ENCODE measurements at places on chromosomes 16 and 17.
A peak's percentile ranks its signal among the peaks of the same experiment; 100 is the strongest.

GRCh38 chr16:88793251-88793954, 8.4 kb upstream of the PIEZO1 start:
- DNase-seq, result no peak

DNA sequence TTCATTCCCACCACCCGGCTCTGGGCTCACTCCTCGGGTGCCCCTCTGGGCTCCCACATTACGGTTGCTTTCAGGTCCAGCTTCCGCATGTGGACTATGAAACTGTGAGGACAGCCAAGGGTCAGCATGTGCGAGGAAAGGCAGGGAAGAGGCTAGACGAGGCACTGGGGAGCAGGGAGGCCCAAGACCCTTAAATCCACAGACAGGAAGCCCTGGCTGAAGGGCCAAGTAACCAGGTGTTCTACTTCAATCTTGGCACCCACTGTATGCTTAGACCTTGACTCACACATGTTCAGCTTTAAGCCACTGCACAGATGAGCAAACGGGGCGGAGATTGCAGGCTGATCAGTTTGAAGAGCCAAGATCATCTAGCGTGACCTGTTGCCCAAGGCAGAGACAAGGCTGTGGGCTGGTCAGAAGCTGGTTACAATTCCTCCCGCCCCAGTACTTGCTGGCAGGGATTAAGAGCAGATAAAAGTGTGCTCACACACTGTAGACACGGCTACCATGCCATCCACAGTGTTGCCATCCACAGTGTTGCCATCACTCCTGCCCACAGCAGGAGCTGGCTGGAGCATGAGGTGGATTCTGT, at the start of gene CES4A:
CES4A (plus strand) TSS at position 393 of the 592 bp plus-strand sequence; CDS start at position 577, 184 bp downstream.
- DNase-seq, result no peak

GRCh38 chr16:14606102-14606501, 24.0 kb downstream of the PARN start:
- no peak for DNase-seq

DNA sequence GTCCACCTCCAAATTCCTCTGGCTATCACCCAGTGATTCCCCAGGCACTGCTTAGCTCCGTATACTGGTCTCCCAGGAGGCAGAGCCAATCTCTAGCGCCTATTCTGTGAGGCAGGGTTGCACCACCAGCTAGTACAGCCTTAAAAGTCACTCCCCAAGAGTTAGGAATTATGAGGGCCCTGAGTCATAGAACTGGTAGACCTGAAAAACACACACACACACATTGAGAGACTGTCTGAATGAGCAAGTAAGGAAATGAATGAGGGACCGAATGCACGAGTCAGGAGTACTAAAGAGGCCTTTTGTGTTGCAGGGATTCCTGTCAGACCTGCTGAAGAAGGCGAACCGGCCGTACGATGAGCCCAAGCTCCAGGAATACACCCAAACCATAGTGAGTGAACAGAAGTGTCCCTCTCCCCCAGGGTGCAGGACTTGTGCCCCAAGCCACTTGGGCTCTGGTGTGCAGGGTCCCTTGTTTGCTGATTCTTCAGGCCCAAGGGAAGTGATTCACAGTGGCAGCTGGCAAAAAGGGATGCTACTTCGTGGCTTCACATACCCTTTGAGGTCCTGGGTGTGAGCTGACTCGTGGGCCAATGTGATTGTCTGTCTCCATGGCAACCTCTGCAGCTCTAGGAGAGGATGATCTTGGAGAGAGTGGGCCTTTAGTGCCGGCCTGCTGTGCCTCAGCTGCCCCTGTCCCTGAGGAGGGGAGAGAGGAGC, 24.7 kb downstream of the CALB2 start:
- no peak for DNase-seq

- DNase-seq, result no peak
These were observed 560.6 kb downstream of the CDH13 start for GRCh38 chr16:83187405-83187804.

- peak; percentile 58 for DNase-seq
These were observed 33.6 kb upstream of the CCR7 start for GRCh38 chr17:40598619-40599467.

- DNase-seq, result no peak
These were observed 5.8 kb upstream of the ATP2C2 start for GRCh38 chr16:84362471-84362941.

- DNase-seq, result no peak
These were observed 300.7 kb upstream of the TNRC6C start for GRCh38 chr17:77657839-77658238.

GRCh38 chr16:668519-669171, 713 bp downstream of the RHOT2 start:
- no peak for DNase-seq

DNA sequence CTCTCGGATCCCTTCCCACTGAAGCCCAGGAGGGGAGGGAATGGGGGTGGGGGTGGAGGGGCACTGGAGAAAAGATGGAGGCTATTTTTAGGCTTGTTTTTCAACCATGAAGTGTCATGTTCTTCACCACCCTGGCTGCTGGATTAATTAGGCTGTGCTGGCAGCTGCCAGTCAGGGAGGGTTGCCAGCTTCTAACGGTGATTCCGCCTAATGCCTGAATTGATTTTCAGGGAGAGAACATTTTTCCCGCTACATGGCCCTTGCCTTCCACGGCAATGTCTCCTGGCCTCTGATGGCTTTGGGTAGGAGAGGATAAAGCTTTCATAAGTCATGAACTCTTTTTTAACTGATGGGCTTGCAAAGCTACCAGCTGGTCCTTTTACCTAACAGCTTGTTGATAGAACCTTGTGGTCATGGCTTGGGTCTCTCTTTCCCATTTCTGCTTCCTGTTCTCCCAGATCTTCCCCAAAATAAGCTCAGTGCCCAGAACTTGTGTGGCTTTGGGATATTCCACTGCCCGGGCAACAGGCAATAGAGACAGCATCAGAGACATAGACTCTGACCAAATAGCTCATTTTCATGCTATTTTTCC, 167.4 kb downstream of the PITPNC1 start:
- DNase-seq, result no peak

GRCh38 chr16:28876973-28877654, 1.2 kb upstream of the ATP2A1 start:
- no peak for DNase-seq

- DNase-seq, result no peak
These were observed 99.5 kb downstream of the MYO1D start for GRCh38 chr17:32777436-32777835.

GRCh38 chr17:9150446-9151090, 129.3 kb downstream of the NTN1 start:
- no peak for DNase-seq

DNA sequence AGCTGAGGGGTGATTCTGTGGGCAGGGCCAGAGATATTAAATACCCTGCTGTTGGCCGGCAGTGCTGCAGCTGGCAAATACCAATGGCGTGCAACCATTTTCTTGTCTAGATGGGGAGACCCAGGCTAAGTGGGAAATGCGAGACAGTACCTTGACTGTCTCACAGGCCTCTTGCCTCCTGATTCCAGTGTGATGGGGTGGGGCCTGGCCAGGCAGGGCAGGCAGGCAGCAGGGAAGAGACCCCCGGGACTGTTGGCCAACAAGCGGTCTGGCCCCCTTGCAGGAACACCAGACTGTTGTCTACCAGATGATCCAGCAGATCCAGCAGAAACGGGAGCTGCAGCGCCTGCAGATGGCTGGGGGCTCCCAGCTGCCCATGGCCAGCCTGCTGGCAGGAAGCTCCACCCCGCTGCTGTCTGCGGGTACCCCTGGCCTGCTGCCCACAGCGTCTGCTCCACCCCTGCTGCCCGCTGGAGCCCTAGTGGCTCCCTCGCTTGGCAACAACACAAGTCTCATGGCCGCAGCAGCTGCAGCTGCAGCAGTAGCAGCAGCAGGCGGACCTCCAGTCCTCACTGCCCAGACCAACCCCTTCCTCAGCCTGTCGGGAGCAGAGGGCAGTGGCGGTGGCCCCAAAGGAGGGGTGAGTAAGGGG, 5.7 kb upstream of the CISD3 start:
- DNase-seq, result no peak

DNA sequence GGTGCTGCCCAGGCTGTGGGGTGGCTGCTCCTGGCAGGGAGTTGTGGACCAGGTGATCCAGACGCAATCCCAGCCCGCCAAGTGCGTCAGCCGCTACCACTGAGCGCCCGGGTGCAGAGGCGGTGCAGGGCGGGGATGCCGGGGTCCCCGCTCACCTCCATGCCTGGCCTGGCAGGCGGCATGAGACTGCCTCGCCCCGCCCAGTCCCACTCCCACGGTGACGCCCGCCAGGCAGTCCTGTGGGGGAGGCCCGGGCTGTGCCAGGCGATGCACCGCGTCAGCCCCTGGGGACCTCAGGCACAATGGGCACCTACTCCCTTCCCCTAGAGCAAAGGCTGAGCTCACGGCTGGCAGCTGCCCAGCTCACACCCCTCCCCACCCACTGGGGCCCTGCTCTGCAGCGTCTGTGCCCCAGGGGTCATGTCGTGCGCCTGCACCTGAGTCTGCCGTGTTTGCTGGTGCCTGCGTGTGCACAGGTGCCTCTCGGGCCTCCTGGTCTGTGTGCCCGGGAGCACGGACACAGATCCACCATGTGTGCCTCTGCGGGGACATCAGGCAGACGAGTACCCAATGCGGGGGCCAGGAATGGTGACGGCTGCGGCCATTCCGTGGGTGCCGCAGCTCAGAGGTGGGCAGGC, 5.3 kb downstream of the RPUSD1 start:
- no peak for DNase-seq

DNA sequence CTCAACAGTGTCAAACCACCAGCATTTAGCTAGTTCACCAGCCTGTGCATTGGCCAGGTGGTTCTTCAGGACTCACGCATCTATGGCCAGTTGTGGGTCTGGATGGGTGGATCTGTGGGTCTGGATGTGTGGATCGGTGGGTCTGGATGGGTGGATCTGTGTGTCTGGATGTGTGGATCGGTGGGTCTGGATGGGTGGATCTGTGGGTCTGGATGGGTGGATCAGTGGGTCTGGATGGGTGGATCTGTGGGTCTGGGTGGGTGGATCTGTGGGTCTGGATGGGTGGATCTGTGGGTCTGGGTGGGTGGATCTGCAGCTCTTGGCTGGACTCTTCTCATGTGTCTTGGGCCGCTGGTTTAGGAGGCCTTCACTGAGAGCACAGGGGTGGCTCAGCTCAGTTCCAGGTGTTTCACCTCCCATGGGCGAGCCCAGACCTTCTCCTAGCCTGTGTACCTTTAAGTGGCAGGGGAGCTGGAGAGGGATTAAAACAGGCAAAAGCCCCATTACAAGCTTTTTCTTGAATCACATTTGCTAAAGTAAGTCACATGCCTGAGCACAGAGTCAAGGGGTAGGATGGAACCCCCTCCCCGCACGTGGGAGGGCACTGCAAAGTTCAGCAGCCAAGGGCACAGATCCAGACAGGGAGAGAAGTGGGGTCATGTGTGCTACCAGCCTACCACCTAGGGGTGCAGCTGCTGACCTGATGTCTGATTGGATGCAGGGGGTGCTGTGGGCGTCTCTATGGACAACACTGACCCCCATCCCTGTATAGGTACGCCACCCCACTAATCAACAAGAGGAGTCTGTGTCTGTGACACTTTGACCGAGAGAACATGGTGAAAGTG, 3.4 kb upstream of the NUBP1 start:
- no peak for DNase-seq

GRCh38 chr17:60173304-60173819, 23.6 kb downstream of the CA4 start:
- DNase-seq, result no peak

GRCh38 chr17:82019690-82020571, 2.7 kb downstream of the CENPX start:
- peak; percentile 44 for DNase-seq

GRCh38 chr17:59825533-59826322, 67.0 kb downstream of the TUBD1 start:
- DNase-seq, result no peak

GRCh38 chr16:351804-352520, 561 bp downstream of the AXIN1 start:
- no peak for DNase-seq

- no peak for DNase-seq
These were observed 27.3 kb downstream of the LASP1 start for GRCh38 chr17:38897176-38897575.

DNA sequence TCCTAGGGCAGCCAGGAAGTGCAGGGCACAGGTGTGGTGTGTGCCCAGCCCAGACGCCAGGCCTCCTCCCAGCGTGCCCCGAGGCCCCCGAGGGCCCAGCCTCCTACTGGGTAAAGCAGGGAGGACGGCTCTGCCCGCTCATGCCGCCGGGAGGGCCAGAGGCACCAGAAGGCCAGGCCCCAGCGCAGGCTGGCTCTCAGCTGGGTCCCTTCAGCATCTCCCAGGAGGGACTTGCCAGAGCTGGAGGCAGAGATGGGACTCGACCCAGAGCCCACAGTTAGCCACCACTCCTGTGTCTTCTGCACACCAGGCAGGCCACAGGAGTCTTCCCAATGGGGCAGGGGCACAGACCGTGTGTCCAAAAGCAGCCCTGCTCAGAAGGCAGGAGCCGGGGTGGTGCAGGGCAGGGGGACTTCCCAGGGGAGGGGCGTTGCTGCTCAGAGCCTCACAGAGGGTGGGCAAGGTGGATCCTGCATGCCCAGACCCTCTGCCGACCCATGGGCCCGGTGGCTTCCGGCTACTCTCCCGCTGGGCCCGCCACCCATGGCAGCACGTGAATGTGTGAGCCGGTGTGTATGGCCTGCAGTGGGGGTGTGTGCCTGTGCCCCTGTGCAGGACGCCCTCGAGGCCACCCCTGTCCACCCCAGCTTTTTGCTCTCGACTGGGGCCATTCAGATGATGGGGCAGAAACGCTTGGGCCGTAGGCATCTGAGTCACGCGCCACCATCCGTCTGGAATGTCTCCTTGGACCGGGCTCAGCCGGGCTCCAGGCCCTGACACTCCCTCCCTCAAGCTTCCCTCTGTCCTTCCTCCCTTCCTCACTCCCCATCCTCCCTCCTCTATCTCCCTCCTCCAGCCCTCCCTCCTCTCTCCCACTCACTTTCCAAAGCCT, 5.7 kb upstream of the ZNF469 start:
- no peak for DNase-seq

GRCh38 chr17:59010026-59010425, 96.7 kb downstream of the TRIM37 start:
- no peak for DNase-seq

DNA sequence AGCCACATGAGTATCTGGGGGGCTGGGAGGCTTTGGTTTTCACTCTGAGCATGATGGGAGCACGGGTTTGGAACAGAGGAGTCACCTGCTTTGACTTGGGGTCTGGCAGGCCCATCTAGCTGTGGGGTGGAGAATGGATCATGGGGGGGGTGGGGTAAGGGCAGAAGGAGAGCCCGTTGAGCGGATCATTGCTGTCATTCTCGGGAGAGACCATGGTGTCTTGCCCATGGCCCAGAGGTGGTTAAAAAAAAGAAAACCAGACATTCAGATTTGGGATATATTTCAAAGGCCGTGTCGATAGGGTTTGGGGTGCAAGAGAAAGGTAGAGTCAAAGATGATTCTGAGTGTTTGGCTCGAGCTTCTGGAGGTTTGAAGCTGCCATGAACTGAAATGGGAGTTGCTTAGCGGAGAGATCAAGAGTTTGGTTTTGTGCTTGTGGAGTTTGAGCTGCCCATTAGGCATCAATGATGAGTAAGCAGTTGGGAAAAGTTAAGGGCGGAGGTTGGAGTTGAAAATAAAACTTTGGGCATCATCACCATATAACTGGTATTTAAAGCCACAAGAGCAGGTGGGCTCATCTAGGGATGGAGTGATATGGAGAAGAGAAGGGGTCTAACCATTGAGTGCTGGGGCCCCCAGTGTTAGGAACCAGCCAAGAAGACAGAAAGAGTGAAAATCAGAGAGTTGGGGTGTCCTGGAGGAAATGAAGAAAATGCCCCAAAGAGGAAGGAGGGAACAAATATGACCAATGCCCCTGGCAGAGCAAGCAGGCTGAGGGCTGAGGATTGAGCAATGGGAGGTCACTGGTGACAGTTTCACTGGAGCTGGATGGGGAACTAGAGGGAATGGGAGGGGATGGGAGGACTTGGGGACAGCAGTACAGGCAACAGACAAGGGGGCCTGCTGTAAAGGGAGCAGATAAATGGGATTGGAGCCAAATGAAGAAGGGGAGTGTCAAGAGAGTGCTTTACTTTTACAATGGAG, 1.9 kb downstream of the NOD2 start:
- no peak for DNase-seq

Data from activated CD4-positive, alpha-beta T cell treated with anti-CD3 and anti-CD28 coated beads for 1 hour (primary cell).